ENCODE measurements at places on chromosomes 1 and 21.

GRCh38 chr1:9850442-9851162 is 26.8 kb upstream of the CLSTN1 start:
- DNase-seq: no peak

GRCh38 chr1:235093696-235094592 is 34.7 kb downstream of the TOMM20 start:
- DNase-seq: no peak

DNA sequence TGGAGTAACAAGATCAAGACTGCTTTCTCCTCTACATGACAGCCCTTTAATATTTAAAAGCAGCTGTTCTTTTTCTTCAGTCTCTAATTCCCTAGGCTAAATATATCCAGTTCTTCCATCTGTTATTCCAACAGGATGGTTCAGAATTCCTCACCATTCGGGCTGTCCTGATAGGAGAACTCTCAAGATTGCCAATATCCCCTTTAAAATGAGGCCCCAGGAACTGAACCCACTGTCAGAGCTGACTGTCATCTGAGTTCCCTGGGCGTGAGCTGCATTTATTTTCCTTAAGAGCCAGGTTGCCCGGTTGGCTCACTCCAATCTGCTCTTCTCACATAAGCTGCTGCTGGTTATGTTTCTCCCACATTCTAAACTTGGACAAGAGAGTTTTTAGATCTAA is 177.6 kb downstream of the MIS18A start:
- DNase-seq: no peak

DNA sequence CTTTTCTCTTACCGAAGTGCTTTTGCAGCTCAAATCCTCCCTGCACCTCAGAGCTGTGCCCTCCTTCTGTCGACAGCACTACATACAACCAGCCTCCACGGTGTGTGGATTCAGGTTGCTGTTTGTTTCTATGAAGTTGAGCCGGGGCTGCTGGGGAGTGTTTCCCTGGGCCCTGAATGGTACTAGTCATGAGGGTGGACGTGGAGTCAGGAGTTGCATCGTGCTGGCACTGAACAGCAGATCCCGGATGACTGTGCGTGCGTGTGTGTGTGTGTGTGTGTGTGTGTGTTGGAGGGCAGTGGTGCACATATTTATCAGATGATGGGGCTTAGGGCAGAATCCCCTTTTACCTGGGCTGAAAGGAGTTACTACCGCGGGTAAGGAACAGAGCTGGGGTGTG is 47.0 kb downstream of the ACTL8 start:
- DNase-seq: no peak

GRCh38 chr1:78176448-78176847 is 130.7 kb downstream of the GIPC2 start:
- no peak for DNase-seq

DNA sequence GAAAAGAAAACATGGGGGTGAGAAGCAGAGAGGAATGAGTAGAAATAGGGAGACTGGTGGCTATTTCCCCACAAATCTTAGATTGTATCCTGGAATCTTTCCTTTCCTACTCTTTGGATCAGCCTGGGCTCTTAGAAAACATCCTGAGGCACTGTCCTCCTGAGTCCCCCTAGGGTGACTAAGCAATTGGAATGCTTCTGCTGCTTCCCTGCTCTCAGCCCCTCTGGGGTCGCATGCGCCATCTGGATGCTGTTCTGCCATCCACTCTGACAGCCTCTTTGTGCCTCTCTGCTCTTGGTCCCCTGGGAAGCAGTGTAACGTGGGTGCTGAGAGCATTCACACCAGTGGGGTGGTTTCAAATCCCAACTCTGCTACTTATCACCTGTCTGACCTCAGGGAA is 443.0 kb downstream of the SIPA1L2 start:
- no peak for DNase-seq

DNA sequence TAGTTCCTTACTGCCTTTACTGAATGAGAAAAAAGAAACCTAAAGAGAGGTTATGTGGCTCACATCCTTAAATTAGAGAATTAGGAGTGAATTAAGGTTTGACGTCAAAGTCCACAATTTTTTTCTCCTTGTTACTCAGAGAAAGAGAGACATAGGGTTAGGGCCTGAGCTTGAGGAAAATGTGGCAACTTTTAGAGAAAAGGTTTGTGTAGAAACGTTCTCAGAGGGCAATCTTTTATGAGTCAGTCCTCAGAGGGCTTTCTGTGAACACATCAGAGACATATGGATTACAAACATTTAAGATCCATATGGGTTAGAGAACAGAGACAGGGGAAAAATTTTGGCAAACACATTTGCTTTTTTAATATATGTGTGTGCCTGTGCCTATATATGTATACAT is 242.8 kb downstream of the TGFB2 start:
- no peak for DNase-seq

- no peak for DNase-seq
Observed at GRCh38 chr1:11800756-11801433, 4.9 kb downstream of the MTHFR start.

DNA sequence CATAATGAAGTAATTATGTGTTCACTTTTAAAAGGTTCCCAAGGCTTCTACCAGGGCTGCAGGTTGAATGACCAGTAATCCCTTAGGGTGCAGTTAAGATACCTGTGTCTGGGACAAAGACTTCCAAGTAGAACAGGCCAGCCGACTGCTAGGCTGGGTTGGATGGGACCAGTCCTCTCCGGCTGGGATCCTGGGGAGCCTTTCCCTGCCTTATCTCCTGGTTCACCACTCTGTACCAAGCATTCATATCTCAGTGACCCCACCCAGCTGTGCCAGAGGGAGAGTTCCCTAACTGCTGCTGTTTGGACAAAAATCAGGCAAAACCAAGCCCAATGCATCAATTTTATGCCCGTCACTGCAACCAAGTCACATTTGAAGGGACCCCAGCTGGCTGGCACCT is 116.2 kb upstream of the ATP1A1 start:
- DNase-seq: no peak

DNA sequence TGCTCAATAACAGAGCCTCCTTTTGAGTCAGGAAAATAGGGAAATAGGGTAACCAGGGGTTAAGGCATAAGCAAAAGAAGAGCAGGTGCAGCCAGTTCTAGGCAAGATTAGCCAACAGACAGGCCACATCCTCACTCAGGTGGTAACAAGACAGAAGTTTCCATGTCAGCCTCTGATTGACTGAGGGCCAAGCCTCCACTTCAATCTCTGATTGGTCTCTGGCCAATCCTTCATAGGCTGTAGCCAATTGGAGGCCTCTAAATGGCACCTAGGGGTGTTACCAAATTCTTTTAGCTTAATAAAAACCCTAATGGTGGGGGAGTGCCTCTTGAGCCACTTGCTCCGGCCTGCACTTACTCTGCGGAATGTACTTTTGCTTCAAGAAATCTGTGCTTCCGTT is 37.2 kb downstream of the LACTBL1 start:
- no peak for DNase-seq

GRCh38 chr1:172003766-172004530 is 162.7 kb downstream of the DNM3 start:
- no peak for DNase-seq

DNA sequence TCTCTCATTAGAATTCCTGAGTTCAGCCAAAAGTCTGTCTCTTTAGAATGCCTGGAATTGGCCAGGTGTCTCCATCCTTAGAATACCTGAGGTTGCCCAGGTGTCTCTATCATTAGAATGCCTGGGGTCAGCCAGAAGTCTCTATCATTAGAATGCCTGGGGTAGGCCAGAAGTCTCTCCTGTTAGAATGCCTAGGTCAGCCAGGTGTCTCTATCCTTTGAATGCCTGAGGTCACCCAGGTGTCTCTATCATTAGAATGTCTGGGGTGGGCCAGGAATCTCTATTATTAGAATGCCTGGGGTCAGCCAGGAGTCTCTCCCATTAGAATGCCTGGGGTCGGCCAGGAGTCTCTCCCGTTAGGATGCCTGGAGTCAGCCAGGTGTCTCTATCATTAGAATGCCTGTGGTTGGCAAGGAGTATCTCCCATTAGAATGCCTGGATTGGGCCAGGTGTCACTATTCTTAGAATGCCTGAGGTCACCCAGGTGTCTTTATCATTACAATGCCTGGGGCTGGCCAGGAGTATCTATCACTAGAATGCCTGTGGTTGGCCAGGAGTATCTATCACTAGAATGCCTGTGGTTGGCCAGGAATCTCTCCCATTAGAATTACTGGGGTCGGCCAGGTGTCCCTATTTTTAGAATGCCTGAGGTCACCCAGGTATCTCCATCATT is 43.0 kb downstream of the RNF187 start:
- no peak for DNase-seq

GRCh38 chr1:118306851-118307250 is 121.8 kb upstream of the SPAG17 start:
- DNase-seq: no peak

DNA sequence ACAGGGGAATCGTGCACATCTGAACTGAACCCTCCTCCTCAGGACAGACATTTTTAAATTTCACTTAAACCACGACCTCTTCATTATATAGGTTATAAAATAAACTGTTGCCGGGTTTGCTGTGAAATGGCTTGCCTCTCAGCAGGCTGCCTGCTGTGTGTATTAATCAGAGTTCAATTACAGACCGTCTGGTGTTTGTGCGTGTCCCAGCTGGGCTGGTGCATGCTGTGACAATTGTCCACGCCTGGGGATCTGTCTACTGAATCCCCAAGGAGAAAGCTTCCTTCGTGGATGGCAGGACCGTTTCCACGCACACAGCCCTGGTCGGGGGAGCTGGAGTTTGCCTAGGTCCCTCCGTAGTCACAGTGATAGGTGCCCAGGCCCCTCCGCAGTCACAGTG is 13.4 kb upstream of the AGPAT3 start:
- DNase-seq: no peak

DNA sequence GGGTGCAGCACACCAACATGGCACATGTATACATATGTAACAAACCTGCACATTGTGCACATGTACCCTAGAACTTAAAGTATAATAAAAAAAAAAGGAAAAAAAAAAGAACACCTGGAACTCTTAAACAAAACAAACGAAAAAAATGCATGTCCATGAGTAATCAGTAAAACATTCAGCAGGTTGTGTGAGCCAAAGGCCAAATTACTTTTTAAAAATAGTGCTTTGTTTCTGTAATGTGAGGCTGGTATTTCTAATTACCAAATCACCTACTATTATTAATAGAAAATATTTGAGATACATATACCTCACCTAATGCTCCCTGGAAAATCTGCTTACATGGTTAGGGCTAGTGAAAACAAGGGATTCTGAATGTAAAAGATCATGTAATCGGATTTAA is 294.4 kb upstream of the NR5A2 start:
- DNase-seq: no peak

GRCh38 chr1:86507935-86508582 is 38.8 kb upstream of the CLCA4 start:
- DNase-seq: no peak

GRCh38 chr1:31689854-31690253 is 14.0 kb downstream of the COL16A1 start:
- no peak for DNase-seq

DNA sequence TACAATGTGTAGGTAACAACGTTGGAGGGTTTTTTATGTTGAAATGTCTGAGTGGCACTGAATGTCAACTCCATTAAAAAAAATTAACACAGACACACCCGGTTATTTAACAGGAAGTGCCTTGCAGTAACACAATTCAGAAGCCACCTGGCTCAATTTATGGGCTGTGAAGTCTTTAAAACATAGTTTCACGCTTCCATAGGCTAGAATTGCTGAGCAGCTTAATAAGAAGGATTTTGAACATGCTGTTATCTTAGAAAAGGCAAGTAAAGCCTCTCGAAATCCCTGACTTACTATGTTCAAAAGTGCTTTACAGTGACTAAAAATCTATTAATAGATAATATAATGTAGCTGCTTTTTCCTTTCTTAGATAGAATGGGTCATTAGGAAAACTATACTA is 19.7 kb downstream of the SRSF4 start:
- no peak for DNase-seq

- no peak for DNase-seq
Observed at GRCh38 chr1:95286479-95286878, 52.5 kb downstream of the RWDD3 start.

DNA sequence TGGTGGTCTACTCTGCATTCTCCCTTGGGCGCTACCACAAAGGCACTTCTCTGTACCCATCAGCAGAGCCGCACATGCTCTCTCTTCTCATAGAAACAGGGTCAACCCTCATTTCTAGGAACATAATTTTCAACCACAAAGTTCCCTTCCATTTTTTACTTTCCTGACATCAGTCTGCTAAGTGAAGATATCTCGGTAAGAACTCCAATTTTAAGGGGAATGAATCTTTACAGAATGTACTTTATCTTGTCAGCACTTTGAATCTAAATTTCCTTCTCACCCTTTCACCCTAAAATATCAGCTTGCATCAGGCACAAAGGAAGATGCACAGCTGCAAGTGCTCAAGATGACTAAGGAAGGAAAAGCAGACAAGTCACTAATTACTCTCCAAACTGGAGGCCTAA is 545.9 kb downstream of the SMYD3 start:
- DNase-seq: no peak

GRCh38 chr1:206447792-206448191 is 22.5 kb upstream of the IKBKE start:
- DNase-seq: no peak

GRCh38 chr1:182262425-182262824 is 129.2 kb downstream of the GLUL start:
- DNase-seq: no peak

DNA sequence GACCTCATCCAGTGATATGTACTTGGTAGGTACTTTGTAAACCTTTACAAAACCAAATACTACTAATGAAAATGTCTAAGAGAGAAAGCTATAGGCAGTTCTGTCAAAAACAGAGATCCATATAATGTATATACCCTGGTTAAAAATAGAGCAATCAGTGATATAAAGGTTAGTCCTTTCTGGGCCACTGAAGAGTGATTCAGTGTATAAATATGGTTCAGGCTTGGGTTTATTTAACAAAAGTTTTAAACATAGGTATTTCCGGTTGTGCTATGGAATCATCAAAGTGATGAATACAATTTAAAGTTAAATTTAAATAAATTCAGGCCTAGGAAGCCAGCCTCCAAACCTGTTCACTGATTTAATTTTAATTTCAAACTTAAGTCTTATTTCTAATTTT is 108.4 kb upstream of the DMRTA2 start:
- no peak for DNase-seq

DNA sequence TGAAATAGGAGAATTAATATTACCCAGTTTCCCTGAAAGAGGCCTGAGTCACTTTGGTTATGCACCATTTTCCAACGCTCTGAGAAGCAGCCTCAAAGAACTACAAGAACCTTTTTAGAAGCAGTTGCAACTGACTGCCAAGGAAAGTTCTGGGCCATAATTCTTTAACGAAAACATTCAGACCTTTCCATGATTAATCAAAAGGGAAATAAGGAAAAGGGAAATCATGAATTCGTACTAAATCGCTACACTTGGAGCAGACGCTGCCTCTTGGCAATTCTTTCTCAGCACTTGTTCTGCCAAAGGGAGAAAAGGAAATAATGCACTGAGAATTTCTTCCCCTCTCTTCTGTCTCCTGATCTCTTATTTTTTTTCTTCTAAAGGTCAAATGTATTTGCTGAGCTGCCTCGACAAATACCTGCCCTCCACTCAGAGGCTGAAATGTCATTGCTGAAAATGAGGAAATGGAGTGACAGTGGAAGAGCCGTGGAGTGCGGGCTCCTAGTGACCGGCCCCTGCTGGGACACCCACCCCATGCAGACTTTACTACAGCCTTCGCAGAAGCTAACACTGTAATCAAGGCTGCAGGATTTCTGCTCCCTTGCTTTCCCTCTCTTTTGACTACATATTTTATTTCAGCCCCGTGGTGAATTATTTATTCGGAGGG is 67.9 kb upstream of the GALNT2 start:
- no peak for DNase-seq

- DNase-seq: no peak
Observed at GRCh38 chr1:22953740-22954141, 18.9 kb downstream of the LACTBL1 start.
